ENCODE measurements at places on chromosomes 7 and 10. TPM values are rescaled to one million over a fixed set of nuclear protein-coding genes. Genes with fewer than 3 reads are reported as not detected.

FZD1 gene
- 10.3 TPM for total RNA-seq

DNA sequence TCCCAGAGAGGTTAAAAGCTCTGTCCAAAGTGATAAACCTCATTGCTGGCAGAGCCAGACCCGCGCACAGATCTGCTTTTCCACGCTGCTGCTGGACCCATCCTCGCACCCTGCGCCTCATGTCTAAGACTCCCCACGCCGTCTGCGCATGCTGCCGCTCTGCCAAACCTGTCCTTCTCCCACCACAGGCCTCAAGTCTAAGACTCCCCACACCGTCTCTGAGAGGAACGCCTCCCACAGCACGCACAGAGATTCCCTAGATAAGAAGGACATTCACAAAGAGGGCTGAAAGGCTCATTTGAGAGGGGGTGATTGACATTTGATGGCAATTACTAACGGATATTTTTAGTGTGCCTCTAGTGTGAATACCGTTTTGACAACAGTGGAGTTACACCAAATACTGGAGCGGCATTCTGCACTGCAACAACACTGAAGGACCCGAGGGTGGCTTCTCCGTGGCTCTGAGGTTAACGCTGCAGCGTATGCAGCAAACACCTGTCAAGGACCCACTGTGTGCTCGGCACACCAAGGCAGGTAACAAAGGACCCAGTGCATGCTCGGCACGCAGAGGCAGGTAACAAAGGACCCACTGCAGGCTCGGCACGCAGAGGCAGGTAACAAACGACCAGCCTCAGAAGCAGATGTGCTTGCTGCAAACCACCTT, 231.4 kb downstream of the DNAJB6 start:
- DNase-seq = peak; percentile 53

DNA sequence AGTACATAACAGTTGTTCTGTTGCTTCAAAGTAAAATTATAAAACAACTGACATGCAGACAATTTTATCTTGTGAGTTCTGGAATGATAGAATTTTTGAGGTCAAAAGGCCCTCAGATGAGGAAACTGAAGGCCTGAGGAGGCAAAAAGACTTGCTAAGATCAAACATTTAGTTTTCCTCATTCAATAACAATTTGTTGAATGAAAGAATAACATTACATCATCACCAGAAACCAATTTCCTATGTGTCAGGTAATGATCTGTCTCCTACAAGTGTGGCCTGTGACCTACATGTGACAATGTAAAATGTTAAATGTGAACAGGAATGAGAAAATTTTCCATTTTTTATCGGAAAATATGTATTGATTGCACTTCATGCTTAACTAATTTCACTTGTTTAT, 16.6 kb upstream of the ASB4 start:
- no peak for DNase-seq

DNA sequence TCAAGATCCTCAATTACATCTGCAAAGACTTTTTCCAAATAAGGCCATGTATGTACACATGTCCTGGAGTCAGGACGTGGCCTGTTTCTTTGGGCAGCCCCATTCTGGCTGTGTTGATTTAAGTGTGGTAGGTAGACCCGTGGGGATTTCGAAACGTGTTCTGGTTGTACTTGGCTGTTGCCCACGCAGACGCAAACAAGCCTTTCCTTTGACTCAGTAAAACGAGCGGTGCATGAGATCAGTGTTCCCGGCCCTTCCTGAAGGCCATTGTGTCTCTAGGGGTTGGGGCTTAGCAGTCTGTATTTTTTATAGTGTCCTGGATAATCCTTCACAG, 64.8 kb upstream of the DNAJB6 start:
- peak; percentile 74 for DNase-seq

SLC29A4 gene
- total RNA-seq = 4.0 TPM

DNA sequence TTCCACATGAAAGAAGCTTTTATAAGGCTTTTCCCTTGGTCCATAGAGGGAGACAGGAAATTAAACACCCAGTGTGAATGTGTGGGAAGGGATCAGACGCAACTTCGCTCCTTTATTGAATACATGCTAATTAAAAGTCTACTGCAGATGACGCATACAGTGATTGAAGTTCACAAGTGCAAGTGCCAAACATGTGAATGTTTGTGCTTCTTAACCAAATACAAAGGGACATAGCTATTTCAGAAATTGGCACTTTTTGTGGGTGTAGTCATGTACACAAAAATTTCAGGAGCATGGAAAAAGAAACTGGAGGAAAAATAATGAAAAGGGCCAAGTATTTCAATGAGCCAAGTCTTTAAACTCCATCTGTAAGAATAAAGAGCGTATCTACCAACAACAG, 283.7 kb downstream of the SKAP2 start:
- DNase-seq = no peak

SPDYE11 gene
- total RNA-seq = not detected

- DNase-seq = no peak
Measured at GRCh38 chr7:41921453-41921981, 218.6 kb upstream of the INHBA start.

MAT1A gene
- 0.19 TPM for total RNA-seq

DNA sequence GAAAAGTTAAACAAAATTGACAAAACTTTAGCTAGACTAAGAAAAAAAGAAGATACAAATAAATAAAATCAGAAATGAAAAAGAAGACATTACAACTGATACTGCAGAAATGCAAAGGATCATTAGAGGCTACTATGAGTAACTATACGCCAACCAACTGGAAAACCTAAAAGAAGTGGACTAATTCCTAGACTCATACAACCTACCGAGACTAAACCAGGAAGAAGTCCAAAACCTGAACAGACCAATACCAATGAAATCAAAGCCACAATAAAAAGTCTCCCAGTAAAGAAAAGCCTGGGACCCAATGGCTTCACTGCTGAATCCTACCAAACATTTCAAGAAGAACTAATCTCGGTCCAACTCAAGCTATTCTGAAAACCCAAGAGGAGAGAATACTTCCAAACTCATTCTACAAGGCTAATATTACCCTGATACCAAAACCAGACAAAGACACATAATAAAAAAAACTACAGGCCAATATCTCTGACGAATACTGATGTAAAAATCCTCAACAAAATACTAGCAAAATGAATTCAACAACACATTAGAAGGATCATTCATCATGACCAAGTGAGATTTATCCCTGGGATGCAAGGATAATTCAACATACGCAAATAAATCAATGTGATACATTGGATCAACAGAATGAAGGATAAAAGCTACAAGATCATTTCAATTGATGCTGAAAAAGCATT, 20.3 kb downstream of the ELAPOR2 start:
- DNase-seq = no peak

GRCh38 chr7:144459635-144460034, 56.1 kb upstream of the NOBOX start:
- DNase-seq = no peak

DNA sequence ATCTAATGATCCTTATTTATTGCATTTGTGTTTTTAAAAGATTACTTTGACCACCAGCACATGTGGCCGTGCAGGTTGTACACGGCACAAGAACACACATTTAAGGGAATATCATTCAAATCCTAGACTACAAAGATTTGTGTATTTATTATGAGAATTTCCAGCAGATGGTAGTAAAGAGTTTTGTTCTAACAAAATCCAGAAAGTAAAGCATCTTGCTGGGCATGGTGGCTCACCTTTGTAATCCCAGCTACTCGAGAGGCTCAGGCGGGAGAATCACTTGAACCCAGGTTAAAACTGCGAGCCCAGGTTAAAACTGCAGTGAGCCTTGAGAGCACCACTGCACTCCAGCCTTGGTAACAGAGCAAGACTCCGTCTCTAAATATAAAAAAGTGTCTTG, 31.5 kb downstream of the MACROH2A2 start:
- no peak for DNase-seq

- DNase-seq = no peak
Measured at GRCh38 chr10:83425306-83425705, 714.0 kb upstream of the GHITM start.

DNA sequence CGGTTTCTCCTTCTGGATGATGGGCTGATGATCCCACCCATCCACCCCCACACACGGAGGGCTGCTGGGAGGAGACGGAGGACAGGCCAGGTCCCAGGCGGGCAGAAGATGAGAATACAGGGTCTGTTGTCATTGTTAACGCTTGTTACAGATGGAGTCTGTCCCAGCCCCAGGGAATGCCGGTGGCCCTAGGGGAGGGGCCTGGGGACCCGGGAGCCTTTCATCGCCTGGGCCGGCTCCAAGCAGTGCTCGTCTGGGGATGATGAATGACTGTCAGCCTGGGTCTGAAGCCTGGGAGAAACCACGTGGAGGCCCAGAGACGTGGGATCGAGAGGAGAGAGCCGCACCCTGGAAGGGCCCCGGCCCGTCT, 69.2 kb downstream of the UNCX start:
- no peak for DNase-seq

GRCh38 chr7:95686109-95686508, 86.2 kb upstream of the DYNC1I1 start:
- DNase-seq = no peak

TMEM196 gene
- not detected for total RNA-seq

DNA sequence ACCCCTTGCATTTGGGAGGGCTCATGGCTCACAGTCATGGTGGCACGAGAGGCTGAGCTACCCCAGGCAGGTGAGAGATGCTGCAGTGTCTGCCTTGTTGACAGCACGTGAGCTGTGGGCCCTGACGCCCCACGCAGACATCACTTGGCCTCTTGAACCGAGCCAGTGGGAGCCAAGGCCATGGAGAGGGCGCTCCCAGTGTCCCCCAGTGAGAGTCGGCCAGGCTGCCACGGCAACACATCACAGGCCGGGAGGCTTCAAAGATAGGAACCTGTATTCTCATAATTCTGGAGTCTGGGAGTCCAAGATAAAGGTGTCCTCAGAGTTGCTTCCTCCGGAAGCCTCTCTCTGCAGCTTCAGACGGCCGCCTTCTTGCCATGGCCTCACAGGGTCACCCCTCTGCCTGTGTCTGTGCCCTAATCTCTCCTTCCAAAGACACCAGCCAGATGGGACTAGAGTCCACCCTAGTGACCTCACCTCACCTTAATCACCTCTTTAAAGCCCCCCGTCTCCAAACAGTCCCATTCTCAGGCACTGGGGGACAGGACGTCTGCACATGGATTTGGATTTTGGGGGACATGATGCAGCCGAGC, 119.6 kb downstream of the KLF6 start:
- no peak for DNase-seq

GRCh38 chr7:116434820-116435341, 64.7 kb upstream of the CAV2 start:
- DNase-seq = no peak

C10orf62 gene
- total RNA-seq = 0.97 TPM

C10orf143 gene
- total RNA-seq = 1.4 TPM

CHRM2 gene
- 70.4 TPM for total RNA-seq

- no peak for DNase-seq
Measured at GRCh38 chr7:40186586-40186985, 51.8 kb downstream of the SUGCT start.

DNA sequence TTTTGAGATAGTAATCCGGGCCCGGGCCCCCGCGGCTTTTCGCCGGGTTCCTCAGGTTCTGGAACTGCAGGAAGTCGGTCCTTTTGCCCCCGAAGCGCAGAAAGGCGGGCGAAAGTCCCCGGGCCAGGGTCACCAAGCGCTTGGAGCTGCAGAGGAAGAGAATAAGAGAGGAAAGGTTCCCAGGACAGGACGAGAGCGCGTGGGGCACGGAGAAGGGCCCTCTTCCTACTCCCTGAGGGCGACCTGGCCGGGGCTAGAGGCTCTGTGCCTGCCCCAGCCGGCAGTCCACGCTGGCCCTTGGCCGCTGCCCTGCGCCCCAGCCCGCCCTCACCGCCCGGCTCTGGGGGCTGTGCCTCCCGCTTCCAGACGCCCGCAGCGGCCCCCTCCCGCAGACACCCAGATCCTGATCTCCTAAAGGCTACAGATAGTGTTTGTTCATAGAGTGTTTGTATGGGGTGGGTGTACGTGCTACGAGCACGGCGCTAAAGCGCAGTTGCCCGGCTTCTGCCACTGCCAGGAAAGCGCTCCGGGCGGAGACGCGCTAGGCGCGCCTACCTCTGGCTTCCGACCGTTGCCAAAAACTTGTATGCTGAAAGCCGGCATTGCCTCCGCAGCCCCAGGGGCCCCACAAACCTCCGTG, 3.2 kb downstream of the HPSE2 start:
- peak; percentile 55 for DNase-seq

DNA sequence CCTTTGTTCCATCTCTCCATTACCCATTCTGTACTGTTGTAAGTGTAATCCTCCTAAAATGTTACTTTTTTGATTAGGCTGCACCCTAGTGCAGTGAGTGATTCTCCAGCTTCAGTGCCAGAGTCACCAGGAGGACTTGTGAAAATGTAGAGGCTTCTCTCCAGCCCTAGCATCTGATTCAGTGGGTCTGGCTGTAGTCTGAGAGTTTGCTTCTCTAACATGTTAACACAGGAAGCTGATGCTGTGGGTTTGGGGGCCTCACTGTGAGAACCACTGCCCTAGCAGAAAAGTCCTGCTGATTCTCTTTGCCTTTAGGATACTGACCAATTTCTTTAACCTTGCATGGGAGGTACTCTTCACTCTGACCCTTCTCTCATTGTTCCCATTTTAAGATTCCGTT, 24.4 kb downstream of the CSGALNACT2 start:
- DNase-seq = no peak

DNA sequence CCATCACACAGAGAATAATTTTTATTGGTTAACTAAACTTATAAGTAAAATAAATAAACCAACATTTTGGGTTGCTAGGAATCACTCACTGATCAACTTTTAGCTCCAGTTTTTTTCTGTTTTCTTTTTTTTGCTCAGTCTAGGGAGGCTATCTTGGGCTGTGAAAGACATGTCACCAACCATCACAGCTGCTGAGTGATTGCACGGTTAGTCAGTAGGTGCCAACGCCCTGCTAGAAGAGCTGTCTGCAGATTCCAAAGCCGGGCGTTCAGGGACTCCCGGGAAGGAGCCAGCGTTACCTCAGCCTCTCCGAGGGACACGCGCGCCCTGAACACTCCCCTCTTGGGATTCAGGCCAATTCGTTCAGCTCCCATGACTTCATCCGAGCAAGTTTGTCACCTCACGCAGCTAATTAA, 604 bp upstream of the STAM start:
- peak; percentile 73 for DNase-seq

- DNase-seq = no peak
Measured at GRCh38 chr10:43354330-43354635, 17.2 kb upstream of the FXYD4 start.

DNA sequence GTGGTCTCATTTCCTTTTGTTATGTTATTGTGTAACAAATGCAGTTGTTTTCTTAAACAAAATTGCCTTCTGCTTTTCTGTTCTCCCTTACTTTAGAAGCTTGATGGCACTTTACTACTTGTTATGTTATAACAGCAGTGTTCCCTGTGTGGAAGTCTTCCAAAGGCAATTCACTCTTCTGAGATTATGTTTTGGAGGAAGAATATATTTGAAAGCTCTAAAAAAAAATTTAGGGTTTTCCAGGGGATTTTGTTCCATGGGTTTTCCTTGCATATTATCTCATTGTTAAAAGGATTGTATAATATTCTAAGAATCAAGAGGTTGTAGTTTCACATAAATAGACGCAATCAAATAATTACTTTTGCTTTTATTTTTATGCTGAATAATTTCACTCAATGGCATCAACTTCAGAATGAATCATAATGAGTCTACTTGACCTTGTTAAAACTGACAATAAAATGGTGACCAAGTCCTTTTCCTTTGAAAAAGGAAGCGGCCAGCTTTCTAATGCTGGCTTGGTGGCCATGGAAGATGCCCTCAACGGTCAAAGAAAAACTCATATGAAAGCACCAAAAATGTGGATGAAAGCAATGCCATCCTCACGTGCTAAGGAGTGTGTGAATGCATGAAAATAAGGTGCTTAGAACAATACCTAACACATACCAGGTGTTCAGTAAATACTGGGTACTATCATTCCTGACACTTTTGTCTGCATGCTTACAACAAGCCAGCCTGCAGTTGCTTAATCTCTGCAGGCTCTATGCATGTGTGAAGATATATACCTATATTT, 92.4 kb upstream of the KLF6 start:
- no peak for DNase-seq
